ENCODE measurements at places on chromosomes 16 and 17.

GRCh38 chr17:45578516-45579455 lies 88.3 kb upstream of the PLEKHM1 start:
- no peak for DNase-seq

- DNase-seq, result no peak
Observed at GRCh38 chr16:27644165-27644564, 94.2 kb downstream of the KATNIP start.

- no peak for DNase-seq
Observed at GRCh38 chr16:82748026-82748425, 121.3 kb downstream of the CDH13 start.

DNA sequence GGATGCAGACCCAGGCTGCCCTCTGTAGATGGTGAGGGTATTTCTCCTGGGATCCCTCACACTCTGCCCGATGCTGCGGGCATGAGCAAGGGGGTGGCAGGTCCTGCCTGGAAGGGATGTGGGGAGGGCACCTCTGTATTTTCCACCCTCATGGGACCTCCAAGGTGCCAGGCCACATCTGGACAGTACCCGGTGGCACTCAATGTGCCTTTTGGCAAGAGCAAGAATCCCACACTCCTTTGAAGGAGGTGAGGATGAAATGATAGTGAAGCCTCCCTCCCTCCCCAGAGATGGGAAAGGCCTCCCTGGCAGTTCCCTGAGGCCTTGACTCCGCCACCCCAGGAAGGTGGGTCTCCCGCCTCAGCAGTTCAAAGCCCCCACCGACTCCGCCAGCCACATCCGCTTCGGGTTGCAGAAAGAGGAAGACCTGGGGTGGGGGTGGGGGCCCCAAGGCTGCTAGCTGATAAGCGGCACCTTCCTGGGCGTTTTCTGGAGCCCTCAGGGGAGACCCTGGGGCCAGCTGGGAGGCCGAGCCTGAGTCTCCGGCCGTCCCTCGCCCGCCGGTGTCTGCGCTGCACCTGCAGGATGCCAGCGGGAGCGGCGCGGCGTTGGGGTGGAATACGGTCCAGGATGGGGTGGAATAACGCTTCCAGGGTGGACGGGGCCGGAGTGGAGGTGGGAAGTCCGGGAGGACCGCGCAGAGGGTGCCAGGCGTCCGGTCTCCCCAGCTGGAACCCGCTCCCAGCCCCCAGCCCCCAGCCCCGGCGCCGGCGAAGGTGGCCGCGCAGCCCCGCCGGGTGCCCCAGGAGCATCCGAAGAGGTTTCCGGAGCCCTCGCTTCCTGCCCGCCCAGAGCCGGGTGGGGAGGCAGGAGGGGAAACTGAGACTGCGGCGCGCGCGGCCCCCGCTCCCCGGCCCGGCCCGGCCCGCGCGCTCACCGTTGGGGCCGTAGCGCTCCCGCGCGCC lies 718 bp downstream of the ATP2A3 start:
- no peak for DNase-seq

- no peak for DNase-seq
Observed at GRCh38 chr17:79051306-79051705, 23.3 kb upstream of the ENGASE start.

- DNase-seq, result no peak
Observed at GRCh38 chr16:54277845-54278703, 8.5 kb downstream of the IRX3 start.

DNA sequence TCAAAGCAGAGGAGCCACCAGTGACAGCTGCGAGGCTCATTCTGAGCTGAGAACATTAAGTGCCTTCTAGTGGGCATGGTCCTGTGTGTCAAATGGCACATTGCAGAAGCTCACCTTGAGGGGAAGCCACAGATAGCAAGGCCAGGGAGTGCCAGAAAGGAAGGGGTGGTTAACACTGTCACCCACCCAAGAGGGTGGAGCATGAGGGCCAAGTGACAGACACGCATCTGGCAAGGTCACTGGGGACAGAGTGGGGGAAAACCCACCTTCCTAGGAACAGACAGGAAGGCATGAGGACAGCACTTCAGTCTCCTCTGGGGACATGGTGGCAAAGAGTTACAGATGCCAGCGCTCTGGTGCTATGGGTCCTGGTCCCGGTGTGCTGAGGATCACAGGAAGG lies 22.1 kb downstream of the NUBP1 start:
- DNase-seq, result no peak

GRCh38 chr17:69062860-69063581 lies 2.3 kb upstream of the ABCA9 start:
- DNase-seq, result no peak

GRCh38 chr16:87723226-87723623 lies 42.6 kb downstream of the KLHDC4 start:
- peak; percentile 26 for DNase-seq

DNA sequence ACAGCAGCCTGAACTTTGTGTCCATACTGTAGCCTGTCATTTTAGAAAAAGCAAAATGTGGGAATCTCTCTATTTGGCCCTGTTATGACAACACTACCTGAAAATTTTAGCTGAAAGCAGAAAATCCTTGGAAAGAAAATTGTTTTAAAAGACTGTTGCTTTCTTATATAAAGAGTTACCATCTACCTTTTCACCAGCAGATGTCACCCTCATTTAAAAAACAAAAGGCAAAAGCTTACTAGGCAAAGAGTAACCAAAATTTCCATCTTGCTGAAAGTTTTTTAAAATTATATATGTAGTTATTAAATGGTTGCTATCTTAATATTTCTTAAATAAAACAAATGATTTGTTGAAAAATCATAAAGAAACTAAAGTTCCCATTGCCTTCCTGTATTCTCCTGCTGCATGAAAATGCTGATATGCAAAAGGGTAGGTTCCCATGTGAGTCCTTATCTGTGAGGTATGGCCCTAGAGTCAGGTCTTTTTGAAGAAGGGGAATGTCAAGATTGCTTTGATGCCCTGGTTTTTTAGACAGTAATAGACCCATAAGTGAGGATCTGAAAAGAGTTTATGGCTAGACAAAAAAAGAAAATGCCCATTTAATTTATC lies 61.0 kb downstream of the TNRC6C start:
- peak; percentile 72 for DNase-seq

- DNase-seq, result no peak
Observed at GRCh38 chr17:60534010-60534555, 8.0 kb upstream of the APPBP2 start.

- DNase-seq, result no peak
Observed at GRCh38 chr16:28067604-28068379, 4.3 kb upstream of the GSG1L start.

GRCh38 chr17:53722407-53722806 lies 100.3 kb upstream of the KIF2B start:
- no peak for DNase-seq

DNA sequence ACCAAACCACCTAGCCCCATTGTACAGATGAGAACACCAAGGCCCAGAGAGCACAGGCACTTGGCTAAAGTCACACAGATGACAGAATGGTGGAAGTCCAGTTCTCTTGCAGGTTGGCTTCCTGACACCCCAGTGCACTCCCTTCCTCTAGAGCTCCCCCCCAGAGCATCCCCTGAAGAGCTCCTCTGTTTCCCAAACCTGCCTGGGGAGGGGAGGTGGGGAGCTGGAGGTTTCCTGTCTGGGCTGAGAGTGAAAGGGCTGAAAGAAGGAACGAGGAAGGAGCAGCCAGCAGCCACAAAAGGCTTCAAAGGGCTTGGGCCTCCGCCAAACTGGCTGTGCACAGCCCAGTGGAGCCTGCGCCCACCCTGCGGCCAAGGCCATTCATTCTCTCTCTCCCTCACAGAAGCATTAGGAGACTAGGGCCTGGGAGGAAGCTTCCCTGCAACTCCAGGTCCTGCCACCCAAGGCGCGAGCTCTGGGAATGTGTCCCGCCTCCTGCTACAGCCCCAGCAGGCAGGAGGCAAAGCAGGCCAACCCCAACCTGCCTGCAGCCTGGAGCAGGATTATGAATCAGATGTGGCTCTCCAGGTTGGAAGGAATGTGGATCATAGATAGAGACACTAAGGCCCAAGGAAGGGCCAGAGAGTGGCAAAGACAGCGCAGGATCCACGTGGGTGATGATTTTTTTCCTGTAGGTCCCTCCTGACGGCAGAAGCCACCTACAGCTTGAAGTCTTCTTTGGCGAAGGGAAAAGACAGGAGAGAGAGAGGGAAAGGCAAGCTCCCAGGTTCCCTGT lies 913 bp downstream of the SLC13A5 start:
- DNase-seq, result no peak

DNA sequence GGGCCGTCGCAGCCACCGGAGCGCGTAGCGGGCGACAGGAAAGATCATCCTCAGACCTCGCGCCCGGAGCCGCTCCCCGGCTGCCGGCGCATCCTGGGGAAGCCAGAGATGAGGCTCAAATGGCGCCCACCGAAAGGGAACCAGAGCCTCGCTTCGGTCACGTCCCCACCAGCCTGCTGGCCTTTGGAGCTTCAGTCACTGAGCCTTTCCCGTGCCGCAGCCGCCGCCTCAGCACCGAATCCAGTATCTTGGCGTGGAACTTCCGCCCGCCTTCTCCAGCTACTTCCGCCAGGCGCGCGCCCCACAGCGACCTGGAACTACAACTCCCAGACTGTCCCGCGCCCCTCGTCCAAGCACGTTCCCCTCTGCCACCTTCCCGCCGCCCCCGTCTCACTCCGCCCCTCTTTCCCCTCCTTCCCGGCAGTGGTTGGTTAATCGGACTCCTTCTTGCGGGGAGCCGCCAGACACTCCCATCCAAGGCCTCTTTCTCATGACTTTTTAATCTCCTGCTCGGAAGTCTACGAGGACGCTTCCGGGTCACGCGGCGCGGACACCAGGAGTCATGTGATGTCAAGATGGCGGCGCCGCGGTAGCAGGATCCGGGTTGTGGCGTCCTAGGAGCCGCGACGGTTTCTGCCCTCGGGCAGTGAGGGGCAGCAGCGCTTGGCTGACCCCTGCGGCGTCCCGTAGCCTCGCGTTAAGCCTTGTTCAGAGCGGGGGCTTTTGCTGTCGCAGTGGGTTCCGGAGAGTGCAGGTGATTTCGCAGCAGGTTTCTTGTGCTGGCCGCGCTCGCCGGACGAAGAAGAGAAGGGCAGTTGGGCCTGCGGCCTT lies at the start of the genes SMCR8 and TOP3A:
TSS of gene SMCR8 (plus strand) at position 563 of the 831 bp plus-strand sequence. CDS start 497 bp downstream, outside the sequence.
TSS of gene TOP3A (minus strand) at position 264 of the 831 bp plus-strand sequence. CDS start at position 48, 216 bp downstream.
- DNase-seq, result peak; percentile 99

DNA sequence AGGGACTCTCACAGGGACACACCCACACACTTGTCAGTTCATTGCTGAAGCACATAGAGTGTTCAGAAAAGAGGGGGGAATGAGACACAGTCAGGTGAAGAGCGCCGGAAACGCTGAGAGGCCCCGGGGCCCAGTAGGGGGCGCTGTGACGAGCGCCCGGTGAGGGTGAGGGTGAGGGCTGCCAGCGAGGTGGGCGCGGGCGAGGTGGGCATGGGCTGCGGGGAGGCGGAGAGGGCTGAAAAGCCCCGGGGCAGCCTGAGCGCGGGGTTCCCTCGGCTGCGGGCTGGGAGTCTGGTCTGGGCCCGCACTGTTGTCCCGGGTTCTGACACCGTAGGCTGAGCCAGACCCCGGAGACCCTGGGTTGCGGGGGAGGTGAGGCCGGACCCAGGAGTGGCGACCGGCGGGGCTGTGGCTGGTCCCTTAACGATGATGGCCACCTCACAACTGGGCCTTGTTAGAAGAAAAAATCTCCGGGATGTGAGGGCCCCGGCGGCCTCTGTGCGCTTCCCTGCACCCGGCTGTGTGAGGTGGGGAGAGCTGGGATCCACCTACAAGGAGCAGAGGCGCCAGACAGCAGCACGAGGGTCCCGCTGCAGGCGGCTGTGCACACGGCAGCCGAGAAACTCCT lies 91.4 kb downstream of the C16orf78 start:
- DNase-seq, result peak; percentile 4

- DNase-seq, result no peak
Observed at GRCh38 chr17:179066-179432, 2.4 kb downstream of the DOC2B start.

GRCh38 chr17:31114956-31115555 lies 20.3 kb downstream of the NF1 start:
- no peak for DNase-seq

DNA sequence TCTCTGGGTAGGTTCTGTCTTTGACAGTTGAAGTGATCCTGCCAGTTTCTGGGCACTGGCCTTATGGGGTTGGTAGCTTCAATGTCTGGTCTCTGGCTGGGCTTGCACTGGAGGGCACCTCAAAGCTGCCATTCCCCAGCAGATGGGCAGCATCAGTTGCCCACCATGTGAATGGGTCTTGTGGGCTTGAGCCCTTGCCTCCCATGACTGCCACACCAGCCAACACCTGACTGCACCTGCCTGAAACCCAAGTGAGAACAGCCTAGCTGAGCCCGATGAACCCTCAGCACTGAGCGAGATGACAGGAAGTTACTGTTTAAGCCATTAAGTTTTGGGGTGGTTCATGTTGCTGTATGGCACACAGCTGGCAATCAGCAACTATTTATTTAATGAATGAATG lies 69.1 kb upstream of the AXIN2 start:
- DNase-seq, result no peak

- no peak for DNase-seq
Observed at GRCh38 chr17:57067162-57067561, 17.9 kb upstream of the AKAP1 start.

DNA sequence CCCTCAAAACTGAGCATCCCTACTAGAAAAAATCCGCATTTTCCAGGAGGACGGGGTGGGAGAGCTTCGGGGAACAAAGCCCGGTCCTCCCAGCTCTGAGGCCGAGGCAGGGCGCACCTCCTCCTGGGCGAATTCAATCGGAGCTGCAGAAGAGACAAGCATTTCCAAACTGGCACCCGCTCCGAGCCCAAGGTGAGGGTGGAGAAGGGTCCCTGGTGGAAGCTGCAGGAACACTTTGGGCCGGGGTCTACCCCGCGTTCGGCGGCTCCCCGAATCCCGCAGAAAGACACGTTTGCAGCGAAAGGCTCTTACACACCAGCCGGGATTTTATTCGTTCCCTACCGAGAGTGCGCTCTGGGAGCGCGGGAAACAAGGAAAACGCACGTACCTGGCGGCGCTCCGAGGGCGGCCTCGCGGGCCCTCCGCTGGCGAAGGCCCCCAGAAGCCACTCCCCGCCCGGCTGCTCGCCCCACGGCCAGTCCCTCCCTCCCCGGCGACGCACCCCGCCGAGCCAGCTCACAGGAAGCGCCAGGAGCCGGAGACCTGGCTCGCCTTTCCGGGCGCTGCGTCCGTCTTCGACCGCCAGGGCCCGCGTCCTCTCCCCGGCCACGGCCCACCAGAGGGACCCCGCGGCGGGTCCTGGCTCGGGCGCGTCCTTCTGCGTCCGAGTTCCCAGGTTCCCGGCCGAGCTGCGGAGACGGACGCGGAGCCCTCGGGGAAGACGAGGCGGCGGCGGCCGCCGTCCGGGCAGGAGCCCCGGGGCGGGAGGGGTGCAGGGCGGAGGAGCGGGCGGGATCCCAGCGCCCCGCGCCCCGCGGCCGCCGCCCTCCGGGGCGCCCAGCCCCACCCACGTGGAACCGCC lies 49.8 kb upstream of the BAHCC1 start:
- peak; percentile 64 for DNase-seq

- DNase-seq, result no peak
Observed at GRCh38 chr17:39222866-39223834, 2.6 kb downstream of the STAC2 start.
